ENCODE measurements at places on chromosomes 1 and 21.

DNA sequence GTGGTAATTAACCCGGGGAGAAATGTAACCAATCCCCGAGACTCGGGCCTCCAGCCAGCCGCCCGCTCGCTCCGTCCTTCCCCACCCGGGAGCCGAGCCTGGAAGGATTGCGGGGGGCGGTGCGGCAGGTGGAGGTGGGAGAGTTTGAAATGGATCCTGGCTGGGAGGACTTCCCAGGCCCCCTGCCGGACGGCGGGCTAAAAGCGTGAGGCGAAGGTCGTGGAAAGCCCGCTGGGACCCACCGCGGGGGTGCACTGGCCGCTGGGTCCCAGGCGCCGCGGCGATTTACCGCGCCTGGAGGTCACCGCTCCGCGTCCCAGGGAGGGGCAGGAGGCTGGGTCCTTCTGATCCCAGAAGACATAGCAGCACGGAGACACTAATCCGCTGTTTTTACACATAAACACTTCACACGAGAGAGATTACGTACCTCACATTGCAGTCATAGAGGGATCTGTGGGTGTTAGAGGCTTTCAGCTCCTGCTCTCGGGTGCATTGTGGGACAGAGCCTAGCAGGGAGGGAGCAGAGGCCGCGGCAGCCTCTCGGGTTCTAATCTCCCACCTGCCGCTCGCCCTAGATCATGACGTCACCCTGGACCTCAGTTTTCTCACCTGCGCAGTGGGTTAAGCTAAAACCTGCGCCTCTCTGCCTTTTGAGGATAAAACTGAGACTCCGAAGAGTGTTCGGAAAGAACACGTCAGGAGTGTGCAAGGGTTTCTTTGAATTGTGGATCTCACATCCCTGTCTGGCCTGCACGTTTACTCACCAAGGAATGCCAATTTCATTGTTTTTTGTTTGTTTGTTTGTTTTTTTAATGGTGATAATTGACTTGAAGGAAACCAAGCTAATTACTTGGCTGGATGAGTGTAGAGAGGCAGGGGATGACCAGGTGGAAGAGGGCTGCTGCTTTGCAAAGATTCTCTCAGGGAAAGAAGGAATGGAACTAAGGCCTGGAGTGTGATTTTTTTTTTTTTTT is 17.1 kb upstream of the TMEM9 start:
- no peak for DNase-seq

GRCh38 chr1:61448914-61449313 is 276.0 kb downstream of the TM2D1 start:
- DNase-seq: peak; percentile 64

DNA sequence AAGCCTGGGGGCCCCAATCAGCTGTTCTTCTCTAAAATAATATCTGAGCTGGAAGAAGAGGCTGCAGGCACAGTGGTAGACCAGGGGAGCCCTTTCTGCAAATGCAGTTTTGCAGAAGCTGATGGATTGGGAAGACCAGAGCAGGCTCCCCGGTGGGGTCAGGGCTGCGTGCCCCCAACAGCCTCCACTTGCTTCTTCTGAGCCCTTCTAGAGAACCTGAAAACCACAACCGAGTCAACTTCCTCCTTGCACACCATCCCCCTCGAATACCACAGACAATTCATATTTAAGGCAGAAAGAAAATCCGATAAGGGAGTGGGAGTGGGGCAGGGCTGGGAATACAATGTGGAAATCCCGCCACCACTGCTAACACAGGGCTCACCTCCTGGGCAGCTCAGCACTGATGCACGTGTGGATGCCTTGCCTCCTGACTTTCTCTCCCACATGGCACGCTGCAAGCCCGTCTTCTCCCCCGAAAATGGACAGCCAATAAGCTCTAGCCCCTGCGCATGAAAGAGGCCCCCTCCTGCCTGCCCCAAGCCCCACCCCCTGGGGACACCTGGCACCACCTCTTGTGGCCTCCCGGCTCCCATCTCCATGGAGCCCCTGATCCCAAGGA is 25.4 kb upstream of the ALDH4A1 start:
- DNase-seq: peak; percentile 52

DNA sequence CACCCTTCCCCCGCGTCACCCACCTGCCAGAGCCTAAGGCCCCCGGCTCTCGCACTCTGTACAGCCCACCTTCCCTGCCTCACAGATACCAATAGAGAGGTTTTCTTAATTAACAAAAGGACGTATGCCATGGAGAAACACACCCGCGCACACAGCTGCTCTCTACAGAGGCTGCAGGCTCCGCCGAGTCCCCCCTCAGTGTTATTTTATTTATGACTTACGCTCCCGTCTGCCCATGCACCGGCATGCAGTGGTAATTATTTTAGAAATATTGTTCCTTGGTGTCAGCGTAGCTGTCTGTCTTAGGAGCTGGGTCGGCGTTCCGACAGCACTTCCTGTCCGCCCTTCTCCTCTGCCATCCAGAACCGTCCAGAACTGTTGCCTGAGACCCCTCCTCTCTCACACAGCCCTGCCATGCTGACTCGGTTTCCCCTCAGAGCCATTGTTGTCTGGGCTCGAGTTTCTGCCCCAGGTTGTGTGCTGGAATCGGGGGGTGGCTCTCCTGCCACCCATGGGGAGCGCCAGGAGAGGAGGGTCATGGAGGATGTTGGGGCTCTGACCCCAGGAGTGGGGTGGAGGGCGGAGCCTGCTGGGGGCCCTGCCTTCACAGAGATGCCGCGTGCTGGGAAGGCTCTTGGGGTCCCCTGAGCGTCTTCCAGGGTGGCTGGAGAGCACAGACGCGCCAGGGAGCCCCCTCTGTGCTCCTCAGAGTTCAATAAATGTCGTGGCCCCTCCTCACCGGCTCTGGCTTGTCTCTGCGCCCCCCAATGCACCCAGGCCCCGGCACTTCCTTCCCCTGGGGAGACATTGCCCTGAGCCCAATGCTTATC is 39.6 kb upstream of the COL6A1 start:
- DNase-seq: no peak

GRCh38 chr1:201610858-201611257 is 71.9 kb downstream of the NAV1 start:
- no peak for DNase-seq

- DNase-seq: no peak
Observed at GRCh38 chr1:177732178-177732577, 237.7 kb downstream of the SEC16B start.

DNA sequence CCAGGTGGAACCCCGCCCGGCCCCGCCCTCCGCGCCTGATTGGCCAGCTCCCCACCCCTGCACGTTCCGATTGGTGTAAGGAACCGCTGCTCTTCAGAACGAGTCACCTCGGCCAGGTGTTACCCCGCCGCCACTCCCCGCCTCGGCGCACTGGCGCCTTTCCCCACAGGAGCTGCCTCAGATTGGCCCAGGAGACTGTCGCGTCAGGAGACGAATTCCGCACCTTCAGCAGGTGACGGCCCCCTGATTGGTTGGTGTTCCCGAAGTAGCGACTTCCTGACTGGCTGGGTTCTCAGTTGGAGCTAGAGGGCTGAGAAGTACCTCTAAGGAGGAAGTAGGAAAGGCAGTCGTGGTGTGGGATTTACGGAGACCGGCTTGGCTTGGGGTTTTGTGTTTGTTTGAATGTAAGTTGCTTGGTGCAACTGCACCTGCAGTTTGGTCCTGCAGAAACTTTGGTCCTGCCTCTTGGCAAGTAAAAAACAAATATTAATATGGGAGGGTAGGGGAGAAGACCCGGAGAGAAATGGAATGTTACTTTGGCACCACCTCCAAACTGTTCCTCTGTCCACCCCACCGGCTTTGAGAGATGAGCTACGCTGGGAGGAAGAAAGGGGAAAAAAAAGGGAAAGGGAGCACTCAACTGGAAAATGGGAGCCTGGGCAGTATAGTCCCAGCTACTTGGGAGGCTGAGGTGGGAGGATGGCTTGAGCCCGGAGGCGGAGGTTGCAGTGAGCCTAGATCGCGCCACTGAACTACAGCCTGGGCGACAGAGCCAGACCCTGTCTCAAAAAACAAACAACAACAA is 415 bp upstream of the F11R start:
- peak; percentile 99 for DNase-seq

DNA sequence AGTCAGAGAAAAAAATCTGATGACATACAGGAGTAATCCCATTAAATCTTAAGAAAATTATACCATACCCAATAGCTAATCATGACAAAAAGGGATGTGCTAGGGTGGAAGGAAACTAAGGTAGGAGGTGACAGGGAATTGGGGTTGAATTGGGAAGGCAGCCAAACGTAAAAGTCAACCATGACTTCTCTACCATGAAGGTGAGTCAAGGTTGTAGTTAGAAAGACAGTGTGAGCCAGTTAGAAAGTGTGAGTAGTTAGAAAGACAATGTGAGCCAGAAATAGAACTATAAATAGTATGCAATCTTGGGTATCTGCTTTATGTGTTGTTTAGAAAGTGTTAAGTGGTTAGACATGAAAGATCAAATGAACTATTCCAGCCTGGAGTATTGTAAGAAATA is 556.8 kb downstream of the AGBL4 start:
- no peak for DNase-seq

DNA sequence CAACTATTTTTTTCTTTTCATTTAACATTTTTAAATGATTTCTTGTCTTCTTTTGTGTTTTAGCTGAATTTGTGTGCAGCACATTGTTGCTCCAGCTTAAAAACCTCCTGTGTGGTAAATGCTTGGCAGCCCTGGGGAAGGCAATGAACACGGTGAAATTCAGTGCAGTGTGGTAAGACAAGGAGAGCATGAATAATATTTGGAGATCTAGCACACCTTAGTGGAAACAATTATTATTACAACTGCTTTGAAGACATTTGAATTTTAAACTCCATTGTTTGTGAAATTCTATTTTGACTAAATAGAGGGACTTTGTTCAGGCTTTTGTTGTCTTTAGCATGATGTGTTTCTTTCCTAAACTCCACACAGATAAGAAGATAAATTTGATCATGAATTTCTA is 242.6 kb upstream of the CXADR start:
- peak; percentile 4 for DNase-seq

DNA sequence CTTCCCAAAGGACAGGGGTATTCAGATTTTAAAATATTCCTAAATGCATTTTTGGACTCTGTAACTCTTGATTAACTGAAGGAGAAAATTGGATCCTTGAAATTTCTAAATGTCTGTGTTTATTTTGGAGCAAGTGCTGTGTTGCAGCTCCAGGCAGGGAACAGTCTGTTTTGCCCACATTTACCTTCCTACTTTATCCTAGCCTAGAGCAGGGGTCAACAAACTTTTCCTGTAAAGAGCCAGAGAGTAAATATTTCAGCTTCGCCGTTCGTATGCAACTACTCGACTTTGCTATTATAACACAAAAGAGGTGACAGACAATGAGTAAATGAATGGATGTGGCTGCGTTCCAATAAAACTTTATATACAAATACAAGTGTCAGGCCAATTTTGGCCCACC is 402.2 kb downstream of the GPATCH2 start:
- DNase-seq: no peak

- no peak for DNase-seq
Observed at GRCh38 chr21:38504066-38504465, 5.8 kb upstream of the ERG start.

DNA sequence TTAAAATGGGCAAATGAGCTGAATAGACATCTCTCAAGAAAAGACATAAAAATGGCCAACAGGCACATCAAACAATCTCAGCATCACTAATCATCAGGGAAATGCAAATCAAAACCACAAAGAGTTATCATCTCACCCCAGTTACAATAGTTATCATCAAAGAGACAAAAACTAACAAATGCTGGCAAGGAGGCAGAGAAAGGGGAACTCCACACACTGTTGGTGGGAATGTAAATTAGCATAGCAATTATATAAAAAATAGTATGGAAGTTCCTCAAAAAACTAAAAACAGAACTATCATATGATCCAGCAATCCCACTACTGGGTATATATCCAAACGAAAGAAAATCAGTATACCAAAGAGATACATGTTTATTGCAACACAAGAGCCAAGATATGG is 68.7 kb downstream of the DENND1B start:
- no peak for DNase-seq

DNA sequence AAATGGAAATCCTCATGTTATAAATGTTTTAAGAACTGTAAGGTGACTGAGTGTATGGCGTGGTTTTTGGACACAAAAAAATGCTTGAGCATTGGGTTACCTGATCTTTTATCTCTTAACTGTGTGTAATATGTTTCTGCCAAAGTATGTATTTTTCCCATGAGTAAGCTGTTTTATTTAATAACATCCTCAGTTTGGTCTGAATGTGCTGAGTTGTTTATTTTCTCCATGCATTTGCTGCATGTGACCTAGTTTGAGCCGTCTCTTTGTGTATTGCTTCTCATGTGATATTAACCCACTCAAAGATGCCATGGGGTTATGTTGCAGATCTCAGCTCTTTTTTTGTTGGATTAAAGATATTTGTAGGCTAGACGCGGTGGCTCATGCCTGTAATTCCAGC is 6.1 kb upstream of the LYPLA2 start:
- DNase-seq: no peak

DNA sequence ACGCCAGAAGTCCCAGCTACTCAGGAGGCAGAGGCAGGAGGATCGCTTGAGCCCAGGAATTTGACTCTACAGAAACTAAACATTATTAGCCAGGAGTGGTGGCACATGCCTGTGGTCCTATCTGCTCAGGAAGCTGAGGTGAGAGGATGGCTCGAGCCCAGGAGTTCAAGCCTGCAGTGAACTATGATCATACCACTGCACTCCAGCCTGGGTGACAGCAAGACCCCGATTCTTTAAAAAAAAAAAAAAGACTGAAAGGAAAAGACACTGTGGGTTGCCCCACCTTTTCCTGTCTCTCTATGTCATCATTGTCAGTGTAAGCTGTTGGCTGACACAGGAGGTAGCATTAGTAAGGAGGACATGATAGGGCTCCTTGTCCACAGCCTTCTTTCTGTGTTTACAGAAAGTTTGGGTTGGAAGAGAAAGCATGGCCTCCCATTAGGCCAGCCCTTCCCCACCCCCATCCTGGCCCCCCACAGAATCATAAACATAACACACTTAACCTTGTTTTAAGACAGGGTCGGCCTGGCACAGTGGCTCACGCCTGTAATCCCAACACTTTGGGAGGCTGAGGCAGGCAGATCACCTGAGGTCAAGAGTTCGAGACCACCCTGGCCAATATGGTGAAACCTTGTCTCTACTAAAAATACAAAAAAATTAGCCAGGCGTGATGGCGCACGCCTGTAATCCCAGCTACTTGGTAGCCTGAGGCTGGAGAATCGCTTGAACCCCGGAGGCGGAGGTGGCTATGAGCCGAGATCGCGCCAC is 20.6 kb upstream of the RCAN3 start:
- no peak for DNase-seq

- DNase-seq: no peak
Observed at GRCh38 chr21:35005077-35005476, 44.0 kb downstream of the RUNX1 start.

DNA sequence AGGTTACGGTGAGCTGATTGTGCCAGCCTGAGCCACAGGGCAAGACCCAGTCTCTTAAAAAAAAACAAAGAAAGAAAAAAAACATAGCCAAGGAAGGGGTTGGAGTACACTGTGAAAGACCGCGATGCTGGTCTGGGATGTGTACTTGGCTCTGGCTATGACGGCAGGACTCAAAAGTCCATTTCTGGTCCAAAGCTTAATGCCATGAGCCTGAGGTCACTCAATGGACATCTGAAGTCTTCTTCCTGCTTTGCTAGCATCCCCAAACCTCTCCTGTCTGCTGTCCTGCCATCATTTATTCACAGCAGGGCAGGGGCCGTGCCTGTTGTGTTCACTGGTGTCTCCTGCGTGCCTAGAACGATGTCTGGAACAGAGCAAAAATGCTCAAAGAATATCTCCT is 1.5 kb upstream of the ARHGEF10L start:
- DNase-seq: no peak

GRCh38 chr1:89855413-89856123 is 34.7 kb downstream of the LRRC8D start:
- peak; percentile 71 for DNase-seq

- no peak for DNase-seq
Observed at GRCh38 chr21:45932922-45933502, 48.6 kb upstream of the COL6A1 start.
